Osteoblast (primary cell): ENCODE measurements at places on chromosomes 13 and 19. TPM values are rescaled to one million over a fixed set of nuclear protein-coding genes. Genes with fewer than 3 reads are reported as not detected.
A peak's percentile ranks its signal among the peaks of the same experiment; 100 is the strongest.

DNA sequence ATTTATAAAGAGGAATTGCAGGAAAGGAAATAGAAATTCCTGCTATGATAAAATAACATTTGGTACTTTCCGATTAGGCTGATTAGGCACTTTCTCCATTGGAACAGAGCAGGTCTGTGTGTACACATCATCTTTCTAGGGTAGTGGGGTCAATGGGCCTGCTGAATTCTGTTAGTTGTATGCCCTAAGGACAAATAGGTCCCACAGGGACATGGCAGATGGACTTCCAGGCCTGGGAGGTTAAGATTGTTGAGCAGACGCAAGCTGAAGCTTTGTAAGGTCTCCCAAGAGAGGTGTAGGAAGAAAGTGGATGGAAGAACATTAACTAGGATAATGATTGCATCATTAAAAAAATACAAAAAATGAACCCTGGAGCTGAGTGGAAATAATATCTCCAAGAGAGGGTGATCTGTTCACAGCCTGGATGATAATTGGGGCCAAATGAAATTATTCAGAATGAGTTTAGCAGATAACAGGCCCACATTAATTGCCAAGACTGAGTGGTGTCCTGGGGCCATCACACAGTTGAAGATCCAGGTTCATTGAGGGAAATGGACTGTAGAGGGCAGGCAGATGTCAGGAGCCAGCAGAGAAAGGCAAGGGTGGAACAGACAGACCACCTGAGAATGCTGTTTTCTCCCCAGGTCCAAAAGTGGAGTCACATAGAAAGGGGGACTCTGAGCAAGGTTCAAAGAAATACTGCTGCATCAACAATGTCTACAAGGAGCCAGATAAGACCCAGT is 215.1 kb downstream of the DNAJC15 start:
- no peak for DNase-seq

DNA sequence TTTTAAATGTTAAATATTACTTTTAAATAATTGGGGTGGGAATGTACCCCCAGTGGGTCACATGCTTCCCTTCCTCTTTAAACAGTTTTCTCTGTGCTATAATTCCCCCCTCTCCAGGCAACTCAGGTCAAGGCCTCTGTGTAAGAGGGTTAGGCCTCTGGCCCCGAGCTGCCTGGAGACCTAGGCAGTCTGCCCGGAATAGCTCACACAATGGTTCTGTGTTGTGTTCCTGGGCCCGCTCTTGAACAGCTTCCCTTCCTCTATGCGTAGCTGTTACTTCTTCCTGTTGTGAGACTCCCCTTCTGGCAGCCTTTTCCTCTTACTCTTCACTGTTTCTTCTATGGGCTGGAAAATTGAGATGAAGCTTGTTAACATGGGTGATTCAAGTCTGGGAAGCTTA is 14.8 kb upstream of the ZNF492 start:
- DNase-seq = no peak

- DNase-seq = no peak
Measured at GRCh38 chr13:33274264-33274663, 11.3 kb downstream of the STARD13 start.

GRCh38 chr13:112453207-112453829 is 77.2 kb downstream of the SPACA7 start:
- peak; percentile 73 for DNase-seq

- no peak for DNase-seq
Measured at GRCh38 chr13:36718686-36719085, 44.9 kb downstream of the SERTM1 start.

- DNase-seq = no peak
Measured at GRCh38 chr13:61156753-61157152, 258.9 kb downstream of the PCDH20 start.

GRCh38 chr13:30943881-30944280 is 11.4 kb downstream of the TEX26 start:
- DNase-seq = no peak

GRCh38 chr19:4441994-4442818 is 15.4 kb downstream of the UBXN6 start:
- peak; percentile 78 for DNase-seq

GRCh38 chr19:31586282-31586681 is 237.0 kb upstream of the TSHZ3 start:
- DNase-seq = no peak

DNA sequence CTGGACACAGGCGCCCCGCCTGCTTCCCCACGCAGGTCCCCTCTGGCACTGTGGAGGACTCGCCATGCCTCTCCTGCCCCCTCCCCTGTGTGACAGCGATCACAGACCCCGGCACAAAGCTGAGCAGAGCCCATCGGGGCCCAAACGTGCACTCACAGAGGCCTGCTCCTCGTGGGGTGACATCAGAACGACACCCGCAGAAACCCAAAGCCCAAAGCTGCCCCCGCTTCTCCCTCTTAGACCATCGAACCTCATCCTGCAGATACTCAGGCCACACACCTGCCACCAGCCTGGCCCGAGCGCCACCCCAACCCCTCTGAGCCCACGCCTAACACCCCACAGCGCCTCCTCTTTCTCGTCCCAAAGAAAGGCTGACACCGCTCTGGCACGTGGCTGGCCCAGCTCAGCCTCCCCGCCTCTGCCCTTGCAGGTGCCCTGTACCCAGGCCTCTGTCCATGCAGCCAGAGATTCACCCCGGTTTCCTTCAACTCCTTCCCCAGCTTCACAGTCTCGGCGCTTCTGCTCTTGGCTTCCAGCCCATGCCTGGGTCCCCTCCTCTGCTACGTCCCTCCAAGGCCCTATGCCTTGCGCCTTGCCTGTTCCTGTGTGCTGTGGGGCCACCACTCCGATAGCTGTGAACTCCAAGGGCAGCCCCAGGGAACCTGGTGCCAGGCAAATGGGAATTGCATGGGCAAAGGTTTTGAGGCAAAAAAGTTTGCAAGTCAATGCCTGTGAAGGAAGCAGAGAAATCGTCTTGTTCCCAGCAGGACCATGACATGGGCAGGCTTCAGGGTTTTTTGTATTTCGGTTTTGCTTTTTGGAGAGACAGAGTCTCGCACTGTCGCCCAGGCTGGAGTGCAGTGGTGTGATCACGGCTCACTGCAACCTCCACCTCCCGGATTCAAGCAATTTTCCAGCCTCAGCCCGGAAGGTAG is 831 bp upstream of the CBARP start:
- DNase-seq = peak; percentile 90

DNA sequence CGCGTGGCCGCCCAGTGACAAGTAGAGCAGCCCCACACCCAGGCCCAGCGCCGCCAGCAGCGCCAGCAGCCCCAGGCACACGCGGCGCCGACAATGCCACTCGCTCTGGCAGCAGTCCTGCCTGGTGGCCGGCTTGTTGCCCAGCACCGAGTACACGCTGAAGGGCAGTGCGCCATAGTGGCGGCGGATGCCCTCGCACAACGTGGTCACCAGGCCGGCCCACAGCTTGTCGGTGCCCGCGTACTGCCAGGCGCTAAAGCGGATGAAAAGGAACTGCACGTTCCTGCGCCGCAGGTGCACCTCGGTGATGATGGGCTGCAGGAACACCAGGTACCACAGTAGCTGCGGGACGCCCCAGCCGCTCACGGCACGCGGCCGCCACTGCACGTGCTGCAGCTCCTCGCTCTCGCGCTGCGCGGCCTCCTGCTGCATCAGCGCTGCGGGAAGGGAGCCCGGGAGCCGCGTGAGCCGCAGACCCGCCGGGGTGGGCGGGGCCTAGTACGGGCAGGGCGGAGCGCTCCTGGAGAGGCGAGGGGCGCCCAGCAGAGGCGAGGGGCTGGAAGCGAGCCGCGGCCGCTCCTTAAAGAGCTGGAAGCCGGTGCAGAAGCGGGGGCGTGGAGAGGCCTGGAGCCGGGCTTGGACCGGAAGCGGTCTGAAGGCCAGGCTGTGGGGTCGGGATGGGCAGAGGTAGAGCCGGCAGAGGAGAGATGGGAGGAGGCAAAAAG is 7.3 kb downstream of the NKPD1 start:
- peak; percentile 96 for DNase-seq

- no peak for DNase-seq
Measured at GRCh38 chr19:28396287-28396831, 816.6 kb downstream of the UQCRFS1 start.

DNA sequence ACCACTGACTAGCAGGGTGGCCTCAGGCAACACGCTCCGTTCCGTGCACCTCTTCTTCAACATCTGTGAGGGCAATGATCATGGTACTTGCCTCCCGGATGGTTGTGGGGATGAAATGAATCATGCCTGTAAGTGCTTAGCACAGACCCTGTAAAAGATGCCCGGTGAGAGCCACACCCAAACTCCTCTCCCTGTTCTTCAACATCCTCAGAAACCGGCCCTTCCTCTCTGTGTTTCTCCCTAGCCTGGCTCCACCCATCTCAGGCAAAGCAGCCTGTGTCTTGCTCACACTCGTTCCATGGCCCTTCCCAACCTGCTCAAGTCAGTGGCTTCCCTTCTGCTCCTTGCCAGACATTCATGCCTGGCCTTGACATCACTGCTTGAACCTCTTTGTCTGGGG is 5.8 kb upstream of the DMKN start:
- DNase-seq = peak; percentile 73

DNA sequence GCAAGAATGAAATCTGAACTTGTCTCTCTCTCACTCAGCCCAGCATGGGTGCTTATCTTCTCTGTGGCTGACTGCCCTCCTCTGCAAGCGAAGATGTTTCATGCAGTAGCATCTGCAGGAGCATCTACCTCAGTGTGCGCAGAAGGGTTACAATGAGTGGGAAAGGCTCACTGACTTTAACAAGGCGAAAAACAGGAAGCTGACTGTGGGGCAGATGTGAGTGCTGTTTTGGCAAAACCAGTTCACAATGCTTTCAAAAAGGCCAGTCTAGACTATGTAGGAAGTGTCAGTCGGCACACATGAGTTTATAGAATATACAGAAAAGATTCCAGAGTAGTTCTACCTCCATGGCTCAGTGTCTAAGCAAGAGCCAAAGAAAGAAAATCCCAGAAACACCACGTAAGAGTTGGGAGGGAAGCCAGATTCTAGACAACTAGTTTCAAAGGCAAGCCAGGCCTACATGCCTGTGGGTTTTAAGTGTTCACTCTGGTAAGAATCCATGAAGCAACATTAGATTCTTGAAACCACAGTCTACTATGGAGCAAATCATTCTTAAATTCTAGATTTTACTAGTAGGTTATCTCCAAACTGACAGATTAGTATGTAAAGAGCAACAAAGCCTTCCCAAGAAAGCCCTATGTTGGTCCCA is 124.5 kb downstream of the ABCC4 start:
- no peak for DNase-seq

DNA sequence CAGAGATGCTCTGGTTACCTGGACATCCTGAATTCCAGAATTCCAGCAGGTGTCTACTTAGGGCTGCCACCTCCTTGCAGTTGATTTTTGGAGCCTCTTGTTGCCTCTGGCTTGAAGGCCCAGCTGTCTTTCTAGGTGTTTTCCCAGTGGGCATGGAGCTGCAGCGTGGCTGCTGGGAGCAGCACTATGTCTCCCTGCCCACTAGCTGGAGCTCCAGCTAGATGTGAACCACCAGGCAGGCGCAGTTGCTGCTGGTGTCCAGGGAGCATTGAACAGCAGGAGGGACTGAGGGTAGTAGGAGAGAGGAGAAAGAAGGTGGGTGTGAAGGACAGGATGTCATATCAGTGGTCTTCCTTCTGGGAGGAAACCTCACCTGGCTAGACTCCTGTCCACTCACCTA is 9.9 kb upstream of the SELENOW start:
- no peak for DNase-seq

GRCh38 chr13:71880753-71881541 is 13.9 kb upstream of the DACH1 start:
- DNase-seq = no peak

DNA sequence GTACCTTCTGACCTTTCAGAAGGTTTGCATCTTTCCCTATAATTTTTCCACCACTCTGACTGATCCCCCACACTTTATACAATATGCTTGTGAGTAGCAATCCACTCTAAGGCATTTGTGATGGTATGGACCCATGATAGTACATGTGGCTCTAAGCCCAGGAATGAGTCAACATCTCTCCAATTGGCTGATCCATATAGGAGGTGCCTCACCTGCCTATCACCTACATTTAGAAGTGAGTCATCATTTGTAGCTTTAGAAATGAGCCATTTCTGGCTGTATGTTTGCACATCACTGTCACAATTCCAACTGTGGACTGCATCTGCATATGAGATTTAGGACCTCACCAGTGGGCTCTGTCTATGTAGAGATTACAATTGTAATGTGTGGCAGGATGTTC is 133.1 kb upstream of the ZNF91 start:
- no peak for DNase-seq

GRCh38 chr19:47428177-47428894 is 9.0 kb upstream of the MEIS3 start:
- peak; percentile 99 for DNase-seq

GRCh38 chr13:48505012-48505411 is 27.9 kb downstream of the RCBTB2 start:
- DNase-seq = no peak

GRCh38 chr13:32857689-32858088 is 158.5 kb upstream of the KL start:
- DNase-seq = no peak

GRCh38 chr13:79912403-79912802 is 428.5 kb downstream of the SPRY2 start:
- no peak for DNase-seq

The PCDH17 gene
- under 0.01 and 0.59 TPM in 2 replicates for total RNA-seq

The PGLYRP1 gene
- total RNA-seq = not detected in 2 replicates

The DAND5 gene
- total RNA-seq = not detected in 2 replicates

The PSG4 gene
- total RNA-seq = under 0.01 and 1.1 TPM in 2 replicates

The RGL3 gene
- 0.29 and 0.36 TPM in 2 replicates for total RNA-seq

The APC2 gene
- 0.29 and 0.36 TPM in 2 replicates for total RNA-seq

The ZNF776 gene
- total RNA-seq = 15.9 and 16.3 TPM in 2 replicates

The SUGT1 gene
- total RNA-seq = 30.4 and 30.9 TPM in 2 replicates

The KCNK6 gene
- 5.4 and 6.5 TPM in 2 replicates for total RNA-seq

The KCTD4 gene
- under 0.01 TPM in 2 replicates for total RNA-seq

The ZFP36 gene
- 6.2 and 6.5 TPM in 2 replicates for total RNA-seq

The CLDN10 gene
- total RNA-seq = not detected in 2 replicates

The GDF15 gene
- total RNA-seq = 61.6 and 74.2 TPM in 2 replicates

The CEACAM8 gene
- total RNA-seq = not detected in 2 replicates

The TBC1D4 gene
- 18.6 and 19.5 TPM in 2 replicates for total RNA-seq

The FFAR1 gene
- not detected in 2 replicates for total RNA-seq
